Activated naive CD4-positive, alpha-beta T cell (primary cell): ENCODE measurements at places on chromosomes 11 and 22.

- no peak for DNase-seq
These were observed 257.8 kb upstream of the LUZP2 start for GRCh38 chr11:24238771-24239645.

DNA sequence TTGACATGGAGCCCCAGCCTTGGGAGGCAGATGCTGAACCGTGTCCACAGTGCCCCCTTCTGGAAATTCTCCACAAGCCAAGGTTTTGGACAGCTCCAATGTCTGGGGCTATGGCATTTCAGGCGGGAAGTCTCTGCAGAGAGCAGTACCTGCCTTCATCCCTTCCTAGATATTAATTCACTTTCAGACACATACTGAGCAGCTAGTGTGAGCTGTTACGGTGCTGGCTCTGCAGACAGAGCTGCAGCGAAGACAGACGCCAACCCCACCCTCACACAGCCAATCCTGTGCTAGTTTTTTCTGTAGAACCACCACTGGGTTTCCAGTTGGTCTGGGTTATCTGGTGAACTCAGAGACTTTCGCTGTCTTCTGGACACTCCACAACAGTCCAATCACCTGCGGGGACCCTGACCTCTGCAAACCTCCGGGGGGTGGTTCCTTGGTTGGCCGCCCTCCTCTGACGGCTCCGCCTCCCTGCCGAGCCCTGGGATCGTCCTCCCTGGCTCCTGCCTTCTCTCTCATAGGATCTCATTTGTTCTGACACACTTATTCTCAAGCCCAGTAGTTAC is 9.1 kb downstream of the LMF2 start:
- DNase-seq, result peak; percentile 53

- DNase-seq, result no peak
These were observed 34.3 kb upstream of the MPPED1 start for GRCh38 chr22:43377548-43377895.

- no peak for DNase-seq
These were observed 61.8 kb upstream of the POU2AF2 start for GRCh38 chr11:111183706-111184105.

DNA sequence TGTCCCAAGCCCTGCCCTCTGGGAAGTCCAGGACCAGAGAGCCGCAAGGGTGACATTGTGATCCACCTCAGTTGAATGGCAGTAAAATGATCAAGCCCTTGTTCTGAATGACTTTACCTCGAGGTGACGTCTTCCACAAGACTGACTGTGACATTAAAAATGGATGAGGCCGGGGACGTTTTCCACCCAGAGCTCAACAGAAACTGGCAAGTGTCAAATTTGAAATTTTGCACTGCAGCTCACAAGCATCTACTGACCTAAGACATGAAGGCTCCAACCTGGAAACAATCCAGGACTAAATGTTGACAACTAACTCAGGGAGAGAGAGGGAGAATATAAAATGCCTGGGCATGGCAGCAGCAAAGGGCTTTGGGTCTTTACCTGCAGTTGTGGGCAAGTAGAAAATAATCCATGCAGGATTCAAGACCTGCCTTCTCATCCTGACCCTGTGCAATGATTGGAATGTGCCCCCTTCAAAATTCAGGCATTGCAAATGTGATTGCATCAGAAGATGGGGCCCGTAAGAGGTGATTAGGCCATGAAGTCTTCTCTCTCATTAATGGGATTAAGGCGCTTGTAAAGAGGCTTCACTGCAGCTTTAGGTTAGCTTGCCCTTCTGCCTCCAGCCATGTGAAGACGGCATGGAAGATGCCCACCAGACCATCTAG is 33.6 kb upstream of the CLMP start:
- DNase-seq, result no peak

DNA sequence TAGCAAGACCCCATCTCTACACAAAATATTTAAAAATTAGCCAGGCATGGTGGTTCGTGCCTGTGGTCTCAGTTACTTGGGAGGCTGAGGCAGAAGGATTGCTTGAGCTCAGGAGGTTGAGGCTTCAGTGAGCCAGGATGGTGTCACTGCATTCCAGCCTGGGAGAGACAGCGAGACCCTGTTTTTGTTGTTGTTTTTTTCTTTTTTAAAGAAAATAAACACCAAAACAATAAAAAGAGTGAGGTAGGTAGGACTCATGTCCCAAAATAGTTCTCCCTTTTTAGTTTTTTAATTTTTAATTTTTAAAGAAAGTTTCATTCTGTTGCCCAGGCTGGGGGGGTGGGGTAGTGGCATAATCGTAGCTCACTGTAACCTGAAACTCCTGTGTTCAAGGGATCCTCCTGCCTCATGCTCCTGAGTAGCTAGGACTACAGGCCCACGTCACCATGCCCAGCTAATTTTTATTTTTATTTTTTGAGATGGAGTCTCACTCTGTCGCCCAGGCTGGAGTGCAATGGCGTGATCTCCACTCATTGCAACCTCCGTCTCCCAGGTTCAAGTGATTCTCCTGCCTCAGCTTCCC is 25.5 kb upstream of the MALAT1 start:
- DNase-seq, result no peak

- DNase-seq, result no peak
These were observed 34.4 kb upstream of the ZBED5 start for GRCh38 chr11:10892250-10892649.

DNA sequence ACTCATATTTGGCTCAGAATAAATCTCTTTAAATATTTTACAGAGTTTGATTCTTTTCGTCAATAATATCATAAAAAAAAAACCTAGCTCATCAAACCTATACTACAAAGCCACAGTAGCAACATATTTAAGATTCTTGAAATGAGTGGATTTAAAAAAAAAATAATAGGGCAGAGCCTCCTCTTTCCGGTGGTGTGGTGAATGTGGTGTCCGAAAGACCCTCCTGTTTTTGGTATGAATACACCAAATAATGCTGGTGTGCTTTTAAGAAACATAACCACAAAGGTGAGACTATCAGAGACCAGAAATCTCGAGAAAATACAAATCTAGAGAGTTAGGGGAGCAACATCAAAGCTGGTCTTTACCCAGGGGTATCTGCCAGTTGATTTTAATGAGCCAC is 342.6 kb downstream of the TBC1D22A start:
- DNase-seq, result no peak

DNA sequence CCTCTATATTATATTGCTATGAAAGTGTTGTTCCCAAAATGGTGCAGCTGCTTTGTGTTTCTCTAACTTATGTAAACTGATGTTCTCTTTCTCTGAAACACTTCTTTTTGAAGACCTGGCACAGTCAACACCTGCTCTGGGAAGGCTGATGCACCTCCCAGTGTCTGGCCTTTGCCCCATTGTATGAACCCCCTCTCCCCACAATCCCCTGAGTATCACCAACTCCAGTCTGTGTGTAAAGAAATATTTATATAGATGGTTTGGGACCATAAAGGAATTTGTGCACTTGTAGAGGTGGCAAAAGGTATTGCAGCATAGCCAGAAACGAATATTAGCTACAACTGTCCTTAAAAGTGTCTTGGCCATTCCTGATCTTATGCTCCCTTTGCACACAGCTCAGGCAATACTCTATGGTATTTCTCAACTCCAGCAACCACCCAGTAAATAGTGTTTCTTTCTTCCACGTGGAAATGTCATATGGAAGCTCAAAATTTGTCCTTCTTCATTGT is 365.2 kb upstream of the DDI1 start:
- DNase-seq, result no peak

DNA sequence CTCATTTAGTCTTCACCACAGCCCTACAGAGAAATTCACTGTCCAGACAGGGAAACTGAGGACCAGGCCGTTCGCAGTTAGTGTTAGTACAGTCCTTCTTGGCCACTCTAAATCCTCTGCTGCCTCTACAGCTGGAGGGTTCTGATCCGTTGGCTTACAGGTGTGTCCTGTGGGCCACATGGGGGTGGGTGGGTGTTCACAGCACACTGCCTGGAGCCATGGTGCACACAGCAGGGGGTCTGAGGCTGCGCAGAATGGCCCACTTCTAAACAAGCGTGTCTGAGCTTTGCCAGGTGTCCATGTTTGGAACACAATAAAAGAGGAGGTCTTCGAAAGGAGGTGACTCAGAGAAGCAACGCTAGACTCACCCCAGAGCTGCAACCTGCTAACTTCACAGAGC is 249.0 kb downstream of the ST3GAL4 start:
- DNase-seq, result no peak

GRCh38 chr11:117823946-117824420 is 561 bp downstream of the FXYD2 start:
- no peak for DNase-seq

GRCh38 chr22:30253205-30253852 is 6.8 kb upstream of the LIF start:
- no peak for DNase-seq

GRCh38 chr22:23571486-23571885 is 8.6 kb downstream of the IGLL1 start:
- DNase-seq, result no peak
